Spleen (tissue), 13 donors: ENCODE measurements at places on chromosomes 1 and 21. TPM values are rescaled to one million over a fixed set of nuclear protein-coding genes. Genes with fewer than 3 reads are reported as not detected.
A peak's percentile ranks its signal among the peaks of the same experiment; 100 is the strongest.

DNA sequence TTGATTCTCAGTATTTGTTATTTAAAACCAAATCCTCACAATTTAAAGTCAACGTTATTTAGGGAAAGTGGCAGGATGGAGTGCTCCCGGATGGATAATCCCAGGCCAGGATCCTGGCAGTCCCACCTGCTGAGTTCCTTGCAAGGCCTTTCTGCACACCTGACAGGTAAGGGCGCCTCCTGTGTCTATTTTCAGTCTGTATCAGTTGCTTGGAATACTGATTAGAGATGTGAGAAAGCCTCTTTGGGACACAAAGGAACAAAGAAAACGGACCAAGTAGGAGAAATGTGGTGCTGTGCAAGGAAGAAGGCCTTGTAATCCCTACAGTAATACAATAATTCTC lies 12.2 kb downstream of the STYXL2 start:
- H3K4me1 ChIP-seq: peaks cover 18% of the 10 kb centered on the region
- H3K4me3 ChIP-seq: no peak overlapping the region
- no peak for DNase-seq
- H3K27ac ChIP-seq: no peak overlapping the region

- DNase-seq: peak; percentile 91
- H3K4me1 ChIP-seq: peaks cover 9% of the 10 kb centered on the region
- H3K4me3 ChIP-seq: no peak overlapping the region
- H3K36me3 ChIP-seq: peaks cover 5% of the 10 kb centered on the region
- H3K27me3 ChIP-seq: peaks cover 17% of the 10 kb centered on the region
These were observed 22.6 kb downstream of the ETNK2 start for GRCh38 chr1:204128964-204129896.

GRCh38 chr21:32120230-32120629 lies 158.6 kb downstream of the MIS18A start:
- H3K4me3 ChIP-seq: no peak overlapping the region
- H3K27me3 ChIP-seq: no peaks in the 10 kb centered on the region
- H3K36me3 ChIP-seq: no peaks in the 10 kb centered on the region
- DNase-seq: no peak
- no peaks in the 10 kb centered on the region for H3K4me1 ChIP-seq

DNA sequence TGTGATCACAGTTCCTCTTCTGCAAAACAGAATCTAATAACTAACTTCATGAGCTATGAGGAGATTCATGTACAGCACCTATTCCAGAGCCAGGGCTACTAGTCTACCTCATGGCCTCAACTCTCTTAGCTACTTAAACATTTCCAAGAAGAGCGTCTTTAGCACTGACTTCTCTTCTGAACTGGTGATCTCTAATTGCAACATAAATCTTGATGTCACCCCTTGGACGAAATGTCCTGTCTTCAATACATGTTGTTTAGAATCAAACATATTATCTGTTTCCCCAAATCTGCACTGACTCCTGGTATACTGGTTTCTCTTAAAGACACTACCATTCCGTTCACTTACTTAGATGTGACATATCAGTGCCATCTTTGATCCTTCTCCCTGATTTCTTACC lies 88.2 kb downstream of the GRIK1 start:
- no peaks in the 10 kb centered on the region for H3K36me3 ChIP-seq
- H3K4me1 ChIP-seq: no peaks in the 10 kb centered on the region
- H3K4me3 ChIP-seq: no peak overlapping the region
- H3K27me3 ChIP-seq: no peaks in the 10 kb centered on the region
- no peak for DNase-seq
- no peak overlapping the region for H3K27ac ChIP-seq

- no peaks in the 10 kb centered on the region for H3K36me3 ChIP-seq
- H3K27ac ChIP-seq: no peak overlapping the region
- no peaks in the 10 kb centered on the region for H3K4me1 ChIP-seq
- no peak overlapping the region for H3K4me3 ChIP-seq
These were observed 143.0 kb upstream of the MAGI3 start for GRCh38 chr1:113247355-113247754.

DNA sequence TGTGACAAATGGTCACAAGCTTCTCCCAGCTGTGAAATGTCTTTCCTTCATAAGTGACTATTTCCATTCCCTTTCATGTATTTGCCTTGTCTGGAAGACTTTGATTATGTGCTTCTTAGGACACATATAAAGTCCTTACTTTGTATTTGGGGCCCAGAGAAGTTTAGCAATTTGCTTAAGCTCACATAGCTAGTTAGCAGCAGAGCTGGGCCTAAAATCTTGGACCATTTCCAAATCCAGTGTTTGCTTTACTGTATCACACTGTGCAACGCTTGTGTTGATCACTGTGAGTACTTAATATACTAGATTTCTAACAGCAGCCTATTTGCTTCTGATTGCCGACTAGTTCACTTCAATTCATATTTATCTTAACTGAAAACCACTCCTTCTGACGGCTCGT lies 2.2 kb upstream of the KCNA3 start:
- H3K4me1 ChIP-seq: peaks cover 46% of the 10 kb centered on the region
- no peak for DNase-seq
- peaks cover 24% of the 10 kb centered on the region for H3K27me3 ChIP-seq

DNA sequence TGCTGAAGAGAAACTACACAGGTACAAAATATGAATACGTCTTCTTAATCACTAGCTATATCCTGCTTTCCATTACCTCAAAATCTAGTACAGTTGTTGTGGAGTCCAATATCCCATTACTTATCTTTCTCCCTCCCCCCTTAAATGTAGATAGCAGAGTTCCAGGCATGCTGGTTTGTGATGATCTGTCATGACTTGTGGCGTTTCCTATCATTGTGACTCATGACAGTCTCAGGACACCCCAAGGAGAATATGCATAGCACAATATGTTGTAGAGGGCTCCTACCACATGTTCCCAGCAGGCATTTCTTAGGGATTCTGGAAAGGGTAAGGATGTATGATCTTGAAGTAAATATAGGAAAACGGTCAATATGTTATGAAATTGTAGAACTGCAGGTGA lies 206.9 kb downstream of the USH2A start:
- H3K4me1 ChIP-seq: no peaks in the 10 kb centered on the region
- no peaks in the 10 kb centered on the region for H3K27me3 ChIP-seq
- no peaks in the 10 kb centered on the region for H3K36me3 ChIP-seq

- H3K36me3 ChIP-seq: no peaks in the 10 kb centered on the region
- no peaks in the 10 kb centered on the region for H3K27me3 ChIP-seq
- H3K4me3 ChIP-seq: peak overlapping the region; percentile 26
- peaks cover 36% of the 10 kb centered on the region for H3K4me1 ChIP-seq
- H3K27ac ChIP-seq: peak overlapping the region; percentile 81
- peak; percentile 81 for DNase-seq
These were observed 62.9 kb downstream of the MDM4 start for GRCh38 chr1:204578867-204579664.

GRCh38 chr1:48581270-48581669 lies 109.3 kb upstream of the SPATA6 start:
- no peak overlapping the region for H3K27ac ChIP-seq
- no peak for DNase-seq
- H3K4me3 ChIP-seq: no peak overlapping the region
- no peaks in the 10 kb centered on the region for H3K36me3 ChIP-seq

- no peaks in the 10 kb centered on the region for H3K27me3 ChIP-seq
- H3K4me1 ChIP-seq: peaks cover 29% of the 10 kb centered on the region
- no peak overlapping the region for H3K4me3 ChIP-seq
- H3K27ac ChIP-seq: peak overlapping the region; percentile 72
These were observed 251.3 kb downstream of the SDCCAG8 start for GRCh38 chr1:243507001-243507671.

RIPPLY3 gene
- total RNA-seq: not detected

MTARC2 gene
- 16.3 TPM for total RNA-seq

FALEC gene
- total RNA-seq: not detected

SPTA1 gene
- total RNA-seq: 5.1 TPM
